ENCODE measurements at places on chromosomes 3 and 15.

DNA sequence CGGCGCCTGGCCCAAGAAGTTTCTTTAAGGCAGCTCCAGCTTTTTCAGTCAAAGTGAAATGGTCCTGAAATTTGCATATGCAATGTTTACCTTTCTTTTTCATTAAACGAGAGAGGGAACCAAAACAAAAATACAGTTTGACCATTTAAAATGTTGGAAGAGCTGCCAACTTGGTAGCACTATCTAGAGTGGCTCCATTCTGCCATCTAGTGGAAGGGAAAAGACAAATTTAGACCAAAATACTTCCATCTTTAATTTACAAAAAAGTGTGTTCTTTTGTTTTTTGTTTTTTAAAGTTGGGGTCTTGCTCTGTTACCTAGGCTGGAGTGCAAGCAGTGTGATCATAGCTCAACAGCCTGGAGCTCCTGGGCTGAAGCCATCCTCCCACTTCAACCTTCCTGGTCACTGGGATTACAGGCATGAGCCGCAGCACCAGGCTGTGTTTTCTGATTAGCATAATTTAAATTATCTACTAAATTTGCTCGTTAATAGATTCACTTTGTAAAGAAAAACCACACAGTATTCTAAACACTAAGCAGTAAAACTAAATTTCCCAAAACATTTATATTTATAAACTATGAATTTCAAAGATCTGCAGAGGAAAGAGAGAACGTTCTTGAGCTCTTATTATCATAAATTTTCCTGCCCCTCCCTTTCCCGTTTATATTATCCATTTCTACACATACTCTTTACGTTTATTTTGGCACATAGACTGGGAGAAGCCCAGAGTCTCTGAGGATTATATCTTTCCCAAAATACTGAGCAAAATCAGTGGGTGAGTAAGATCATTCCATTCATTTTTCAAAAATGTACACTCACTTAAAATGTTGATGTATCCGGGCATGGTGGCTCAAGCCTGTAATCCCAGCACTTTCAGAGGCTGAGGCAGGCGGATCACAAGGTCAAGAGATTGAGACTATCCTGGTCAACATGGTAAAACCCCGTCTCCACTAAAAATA is 15.4 kb upstream of the RFC4 start:
- peak; percentile 76 for DNase-seq

DNA sequence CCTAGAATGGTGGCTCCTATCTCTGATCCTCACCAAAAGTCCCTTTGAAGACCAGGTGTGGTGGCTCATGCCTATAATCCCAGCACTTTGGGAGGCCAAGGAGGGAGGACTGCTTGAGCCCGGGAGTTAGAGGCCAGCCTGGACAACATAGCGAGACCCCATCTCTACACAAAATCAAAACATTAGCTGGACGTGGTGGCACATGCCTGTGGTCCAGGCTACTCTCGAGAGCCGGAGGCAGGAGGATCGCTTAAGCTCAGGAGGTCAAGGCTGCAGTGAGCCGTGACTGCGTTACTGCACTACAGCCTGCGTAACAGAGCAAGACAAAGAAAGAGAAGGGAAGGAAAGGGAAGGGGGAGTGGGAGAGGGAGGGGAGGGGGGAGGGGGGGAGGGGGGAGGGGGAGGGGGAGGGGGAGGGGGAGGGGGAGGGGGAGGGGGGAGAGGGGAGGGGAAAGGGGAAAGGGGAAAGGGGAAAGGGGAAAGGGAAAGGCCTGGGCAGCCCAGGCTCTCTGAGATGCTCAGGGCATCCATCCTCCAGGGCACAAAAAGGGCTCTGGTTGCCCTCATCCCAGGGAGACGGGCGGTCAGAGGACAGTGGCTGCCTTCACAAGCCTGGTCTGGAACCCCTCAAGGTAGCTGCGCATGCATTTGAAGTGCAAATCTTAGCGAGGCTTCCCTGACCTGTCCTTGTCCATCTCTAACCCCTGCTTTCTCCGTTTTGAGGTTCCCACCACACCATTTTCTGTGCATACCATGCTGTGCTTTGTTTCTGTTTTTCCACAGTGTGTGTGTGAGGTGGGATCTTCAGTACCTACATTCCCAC is 76.1 kb downstream of the LDHAL6B start:
- no peak for DNase-seq

DNA sequence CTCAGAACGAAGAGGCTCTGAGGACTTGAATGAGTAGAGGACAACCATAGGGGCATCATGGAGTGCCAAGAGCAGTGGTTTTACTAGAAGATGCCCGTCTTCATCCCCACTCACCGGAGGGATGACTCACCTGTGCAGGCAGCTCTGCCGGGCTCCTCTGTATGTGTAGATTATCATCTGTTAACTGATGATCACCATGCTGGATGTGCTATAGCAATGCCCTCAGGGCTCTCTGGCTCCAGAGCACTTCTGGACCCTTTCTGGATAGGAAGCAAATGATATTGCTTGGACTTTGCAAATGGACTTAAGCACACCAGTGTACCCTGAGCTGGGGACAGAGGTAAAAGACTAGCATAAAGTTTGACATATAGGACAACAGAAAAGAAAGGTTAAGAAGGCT is 10.2 kb upstream of the TGFBR2 start:
- peak; percentile 79 for DNase-seq

- no peak for DNase-seq
These were observed 467.0 kb downstream of the FGF12 start for GRCh38 chr3:192260116-192261010.

DNA sequence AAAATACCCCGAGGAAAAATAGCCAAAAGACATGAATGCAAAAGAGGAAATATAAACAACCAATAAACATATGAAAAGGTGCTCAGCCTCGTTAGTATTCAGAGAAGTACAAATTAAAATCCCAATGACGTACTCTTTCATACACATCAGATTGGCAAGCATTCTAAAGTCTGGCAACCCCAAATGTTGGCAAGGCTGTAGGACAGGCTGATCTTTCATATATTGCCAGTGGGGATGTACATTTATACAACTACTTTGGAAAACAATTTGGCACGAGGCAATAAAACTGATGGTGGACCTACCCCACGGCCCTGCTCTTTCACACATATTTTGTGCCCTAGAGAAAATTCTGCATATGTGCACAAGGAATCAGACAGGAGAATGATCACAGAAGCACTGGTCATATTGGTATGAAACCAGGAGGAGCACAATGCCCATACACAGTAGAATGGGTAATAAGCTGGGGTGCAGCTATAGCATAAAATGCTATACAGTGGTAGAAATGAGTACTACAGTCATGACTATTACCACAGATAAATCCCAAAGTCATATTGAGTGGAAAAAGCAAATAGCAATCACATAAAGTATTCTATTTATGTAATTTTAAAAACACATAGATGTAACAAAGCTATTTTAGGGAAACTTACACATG is 176.0 kb upstream of the SLC24A5 start:
- DNase-seq = peak; percentile 4

DNA sequence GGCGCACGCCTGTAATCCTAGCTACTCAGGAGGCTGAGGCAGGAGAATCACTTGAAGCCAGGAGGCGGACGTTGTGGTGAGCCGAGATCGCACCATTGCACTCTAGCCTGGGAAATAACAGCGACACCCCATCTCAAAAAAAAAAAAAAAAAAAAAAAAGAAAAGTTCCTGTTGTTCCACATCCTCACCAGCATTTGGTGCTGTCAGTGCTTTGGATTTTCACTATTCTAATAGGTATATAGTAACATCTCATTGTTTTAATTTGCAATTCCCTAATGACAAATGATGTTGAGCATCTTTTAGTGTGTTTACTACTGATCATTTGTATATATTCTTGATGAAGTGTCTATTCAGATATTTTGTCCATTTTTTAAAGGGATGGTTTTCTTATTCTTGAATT is 24.6 kb downstream of the UBR1 start:
- no peak for DNase-seq

DNA sequence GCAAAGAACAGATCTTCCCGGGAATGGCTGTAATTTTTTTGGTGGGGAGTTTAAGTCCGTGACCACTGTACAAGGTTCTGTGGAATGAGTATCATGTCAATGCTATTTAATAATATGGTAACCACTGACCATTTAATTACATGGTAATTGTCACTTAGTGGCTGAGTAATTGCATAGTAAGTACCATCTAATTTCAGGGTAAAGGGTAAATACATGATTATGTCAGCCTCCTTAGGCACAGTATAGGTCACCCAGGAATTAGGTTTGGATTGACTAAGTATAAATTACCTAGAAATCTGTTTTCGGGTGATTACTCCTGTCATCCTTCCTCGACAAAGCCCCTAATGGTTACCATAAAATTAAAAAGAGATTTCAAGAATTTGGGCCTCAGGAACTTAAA is 120.1 kb upstream of the AGBL1 start:
- no peak for DNase-seq

- DNase-seq = no peak
These were observed 122.3 kb upstream of the MBNL1 start for GRCh38 chr3:152146461-152146860.

GRCh38 chr3:128505771-128506170 is 12.8 kb upstream of the GATA2 start:
- peak; percentile 28 for DNase-seq

GRCh38 chr3:32508711-32509110 is 6.1 kb upstream of the CMTM6 start:
- DNase-seq = no peak

- DNase-seq = peak; percentile 70
These were observed 18.8 kb downstream of the PLA2G4F start for GRCh38 chr15:42137461-42138261.

DNA sequence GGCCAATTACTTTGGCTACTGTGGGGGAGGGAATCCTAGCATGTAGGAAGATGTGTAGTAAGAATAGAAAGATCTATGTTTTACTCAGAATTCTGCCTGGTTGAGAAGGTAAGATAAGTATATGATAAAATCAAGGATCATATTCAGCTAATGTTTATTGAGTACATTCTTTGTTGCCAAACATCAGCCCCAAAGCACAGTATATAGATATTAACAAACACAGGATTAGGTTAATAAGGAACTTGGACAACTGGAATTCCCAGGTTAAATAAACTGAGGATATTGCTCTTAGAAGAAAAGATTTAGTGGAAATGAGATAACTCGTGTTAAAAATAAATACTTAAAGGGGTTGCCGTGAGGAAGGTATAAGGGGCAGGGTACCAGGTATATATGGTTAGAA is 129.6 kb downstream of the FILIP1L start:
- DNase-seq = no peak

- DNase-seq = no peak
These were observed 115.6 kb downstream of the RFX7 start for GRCh38 chr15:56128081-56128480.

GRCh38 chr3:182904164-182904563 is 76.2 kb downstream of the DCUN1D1 start:
- DNase-seq = no peak

DNA sequence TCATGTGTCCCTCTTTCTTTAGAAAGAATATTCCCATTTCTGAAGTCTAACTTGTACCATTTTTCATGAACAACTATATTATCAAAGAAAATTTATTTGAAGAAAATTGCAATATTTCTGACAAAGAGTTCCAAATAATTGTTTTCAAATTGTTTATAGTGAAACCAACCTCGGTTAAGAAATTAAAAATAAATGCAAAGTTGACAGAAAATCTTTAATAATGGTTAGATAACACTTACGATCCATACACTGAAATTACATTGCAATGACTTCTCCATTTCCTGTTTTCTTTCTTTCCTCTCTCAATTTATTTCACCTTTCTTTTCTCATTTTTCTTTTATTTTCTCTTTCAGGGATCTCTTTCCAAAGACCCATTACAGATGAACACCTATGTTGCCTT is 125.1 kb downstream of the STAC start:
- no peak for DNase-seq

DNA sequence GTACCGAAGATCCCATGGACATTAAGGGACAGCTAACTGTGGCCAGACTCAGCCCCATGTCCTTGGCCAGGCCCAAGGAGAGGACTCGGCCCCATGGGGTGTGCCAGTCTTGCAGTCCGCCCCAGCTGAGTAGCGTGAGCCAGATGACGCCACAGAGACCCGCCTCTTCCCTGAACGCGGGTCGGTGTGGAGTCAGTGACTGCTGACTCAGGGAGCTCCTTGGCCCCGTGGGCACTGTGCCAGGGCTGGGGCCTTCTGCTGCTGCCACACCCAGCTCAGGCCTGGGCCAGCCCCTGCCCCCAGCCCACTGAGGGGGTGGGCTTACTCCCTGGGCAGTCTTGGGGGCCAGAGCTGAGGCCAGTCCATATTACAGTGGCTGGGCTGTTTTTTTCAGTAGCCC is 52.8 kb downstream of the PLXNA1 start:
- peak; percentile 52 for DNase-seq

DNA sequence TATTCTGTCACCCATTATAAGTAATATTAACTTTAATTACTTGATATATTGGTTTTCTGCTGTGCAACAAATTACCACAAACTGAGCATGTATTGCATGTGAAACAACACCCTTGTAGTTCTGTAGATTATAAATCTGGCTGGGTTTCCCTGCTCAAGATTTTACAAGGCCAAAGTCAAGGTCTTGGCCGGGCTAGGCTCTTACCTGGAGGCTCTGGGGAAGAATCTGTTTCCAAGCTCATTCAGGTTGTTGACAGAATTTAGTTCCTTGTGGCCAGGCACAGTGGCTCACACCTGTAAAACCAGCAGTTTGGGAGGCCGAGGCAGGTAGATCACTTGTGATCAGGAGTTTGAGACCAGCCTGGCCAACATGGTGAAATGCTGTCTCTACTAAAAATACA is 16.3 kb downstream of the TIMMDC1 start:
- DNase-seq = no peak

GRCh38 chr15:90891346-90891949 is 7.1 kb downstream of the FES start:
- no peak for DNase-seq

DNA sequence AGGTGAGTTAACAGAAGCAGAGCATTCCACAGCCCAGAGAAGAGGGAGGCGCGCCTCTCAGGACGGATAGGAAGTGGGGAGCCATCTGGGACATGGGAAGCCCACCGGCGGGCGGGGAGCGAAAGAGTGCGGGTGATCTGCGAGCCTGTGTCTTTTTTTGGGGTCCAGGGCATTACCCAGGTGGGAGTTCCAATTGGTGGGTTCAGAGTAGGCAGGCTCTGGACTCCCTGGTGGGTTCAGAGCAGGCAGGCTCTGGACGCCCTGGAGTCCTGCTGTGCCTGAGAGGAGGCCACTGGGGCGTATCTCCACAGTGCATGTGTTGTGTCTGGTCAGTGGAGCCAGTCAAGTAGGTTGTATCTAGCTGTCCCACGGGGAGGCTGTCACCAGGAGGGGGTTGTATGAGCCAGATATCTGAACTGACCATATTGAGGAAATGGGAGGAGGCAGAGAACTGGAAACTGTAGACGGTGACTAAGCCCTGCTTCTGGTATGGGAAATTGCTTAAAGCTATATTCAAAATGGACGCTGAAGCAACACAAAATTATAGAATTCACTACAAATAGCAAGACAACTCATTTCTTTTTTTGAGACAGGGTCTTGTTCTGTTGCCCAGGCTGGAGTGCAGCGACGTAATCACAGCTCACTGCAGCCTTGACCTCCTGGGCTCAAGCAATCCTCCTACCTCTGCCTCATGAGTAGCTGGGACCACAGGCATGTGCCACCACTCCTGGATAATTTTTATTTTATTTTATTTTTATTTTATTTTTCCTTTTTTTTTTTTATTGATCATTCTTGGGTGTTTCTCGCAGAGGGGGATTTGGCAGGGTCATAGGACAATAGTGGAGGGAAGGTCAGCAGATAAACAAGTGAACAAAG is 34.5 kb upstream of the CHST2 start:
- peak; percentile 83 for DNase-seq
